ENCODE measurements at places on chromosomes 12 and 14. TPM values are rescaled to one million over a fixed set of nuclear protein-coding genes. Genes with fewer than 3 reads are reported as not detected.

GRCh38 chr14:24892497-24893051 is 157.4 kb downstream of the STXBP6 start:
- DNase-seq: no peak

- no peak for DNase-seq
Observed at GRCh38 chr12:87085286-87085685, 829.1 kb upstream of the MGAT4C start.

C12orf42 gene
- 0.14 TPM for polyA plus RNA-seq

- no peak for DNase-seq
Observed at GRCh38 chr14:82180139-82180538, 646.5 kb upstream of the SEL1L start.

DNA sequence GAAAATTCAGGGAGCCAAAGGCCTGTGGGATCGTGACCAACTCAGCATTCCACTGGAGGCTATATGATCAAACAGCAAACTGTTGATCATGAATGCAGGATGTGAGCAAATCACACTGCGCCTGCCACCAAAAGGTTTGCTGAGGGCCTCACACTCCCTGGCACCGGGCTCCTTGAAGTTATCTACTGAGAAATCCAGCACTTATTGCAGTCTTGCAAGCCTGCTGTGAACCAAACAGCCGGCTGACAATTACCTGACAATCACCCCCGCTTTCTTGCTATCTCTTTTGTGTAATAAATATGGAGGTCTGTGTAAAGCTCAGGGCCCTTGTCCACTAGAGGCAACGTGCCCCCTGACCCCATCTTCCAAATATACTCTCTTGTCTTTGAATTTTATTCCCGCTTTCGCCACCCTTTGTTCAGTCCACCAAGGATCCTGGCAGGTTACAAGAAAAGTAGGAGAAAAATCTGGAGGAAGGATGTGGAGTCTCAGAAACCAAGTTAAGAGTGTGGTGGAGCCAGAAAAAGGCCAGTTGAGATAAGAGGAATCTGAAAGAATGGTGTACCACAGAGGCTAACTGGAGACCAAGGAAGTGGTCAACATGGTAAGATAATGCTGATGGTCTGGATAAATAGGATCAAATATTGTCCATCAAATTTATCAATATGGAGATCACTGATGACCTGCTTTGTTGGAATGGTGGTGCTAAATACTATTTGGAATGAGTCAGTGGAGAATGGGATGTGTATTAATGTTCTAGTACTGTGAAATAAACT is 229.2 kb downstream of the ALX1 start:
- no peak for DNase-seq

- no peak for DNase-seq
Observed at GRCh38 chr14:75661499-75661814, 411 bp downstream of the TTLL5 start.

DNA sequence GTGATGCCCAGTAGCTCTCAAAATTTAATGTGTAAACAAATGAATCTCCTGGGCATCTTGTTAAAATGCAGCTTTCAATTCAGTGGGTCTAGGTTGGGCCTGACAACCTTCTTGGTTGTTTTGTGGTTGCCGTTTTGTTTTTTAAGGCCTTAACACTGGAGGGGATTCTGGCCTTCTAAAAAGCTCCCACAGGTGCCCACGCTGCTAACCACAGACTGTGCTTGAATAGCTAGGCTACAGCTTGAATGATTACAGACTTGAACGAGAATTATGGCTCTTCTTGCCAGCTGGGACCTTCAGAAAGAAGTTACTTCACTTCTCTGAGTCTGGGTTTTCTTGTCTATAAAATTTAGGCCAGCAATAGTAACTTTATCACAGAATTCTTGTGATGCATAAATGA is 1.3 kb upstream of the FLVCR2 start:
- no peak for DNase-seq

GRCh38 chr14:92380131-92380530 is 57.2 kb downstream of the SLC24A4 start:
- DNase-seq: no peak

GRCh38 chr12:130677957-130678558 is 38.0 kb downstream of the RIMBP2 start:
- no peak for DNase-seq

- peak; percentile 93 for DNase-seq
Observed at GRCh38 chr12:124939421-124940142, 25.1 kb upstream of the UBC start.

- DNase-seq: no peak
Observed at GRCh38 chr14:90519262-90519920, 122.6 kb downstream of the CALM1 start.

DNA sequence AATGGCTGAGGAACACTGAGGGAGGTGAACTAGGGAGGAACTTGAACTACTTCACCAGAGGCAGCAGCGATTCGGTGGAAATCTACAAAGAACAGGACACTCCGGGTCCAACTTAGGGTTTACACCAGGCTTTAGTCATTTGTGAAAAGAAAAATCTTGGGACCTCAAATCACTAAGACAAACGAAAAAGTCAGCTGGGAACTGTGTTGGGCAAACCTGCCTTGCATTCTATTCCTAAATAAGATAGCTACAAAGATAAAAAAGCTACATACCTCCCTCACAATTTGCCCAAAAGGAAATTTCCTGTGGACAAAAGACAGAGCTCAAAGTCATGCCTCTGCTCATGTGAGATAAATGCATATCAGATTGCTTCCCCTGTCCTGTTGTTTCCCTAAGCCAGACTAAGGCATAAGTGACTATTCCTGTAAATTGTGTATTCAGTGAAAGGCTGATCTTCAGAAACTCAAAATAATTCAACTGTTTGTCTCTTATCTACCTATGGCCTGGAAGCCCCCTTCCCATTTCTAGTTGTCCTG is 106.6 kb downstream of the APAF1 start:
- DNase-seq: no peak

DNA sequence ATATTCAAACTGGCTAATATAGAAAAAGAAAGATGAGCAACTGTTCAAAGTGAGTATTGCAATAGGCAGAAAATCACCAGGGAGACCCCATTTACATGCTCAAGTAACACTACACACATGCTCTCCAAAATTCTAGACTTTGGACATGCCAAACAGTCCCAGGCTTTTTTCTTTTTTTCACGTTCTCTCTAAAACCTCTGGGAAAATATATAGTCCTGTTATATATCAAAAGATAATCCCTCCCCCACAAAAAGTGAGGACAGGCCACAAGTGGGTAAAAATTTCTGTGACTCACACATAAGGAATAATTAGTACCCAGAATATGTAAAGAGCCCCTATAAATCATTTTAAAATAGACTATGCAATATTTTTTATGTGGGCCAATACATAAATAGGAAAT is 55.2 kb downstream of the EFCAB11 start:
- DNase-seq: no peak

GRCh38 chr12:97061171-97061570 is 154.1 kb downstream of the NEDD1 start:
- no peak for DNase-seq

- no peak for DNase-seq
Observed at GRCh38 chr12:126093908-126094307, 1028.7 kb downstream of the AACS start.

DNA sequence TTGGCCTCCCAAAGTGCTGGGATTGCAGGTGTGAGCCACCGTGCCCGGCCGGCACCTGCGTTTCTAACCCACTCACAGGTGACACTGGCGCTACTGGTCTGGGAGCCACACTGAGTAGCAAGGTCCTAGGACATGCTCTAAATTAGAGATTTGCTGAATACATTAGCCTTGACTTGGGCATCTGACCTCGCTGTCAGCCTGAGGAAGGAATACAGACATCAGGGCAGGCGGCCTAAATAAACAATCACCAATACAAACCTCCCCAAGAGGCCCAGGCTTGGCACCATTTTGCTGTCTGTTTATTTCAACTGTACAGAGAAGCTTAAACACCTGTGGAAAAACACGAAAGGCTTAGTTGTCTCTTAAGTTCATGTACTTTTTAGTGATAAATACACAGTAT is 27.5 kb downstream of the P2RX4 start:
- no peak for DNase-seq

DNA sequence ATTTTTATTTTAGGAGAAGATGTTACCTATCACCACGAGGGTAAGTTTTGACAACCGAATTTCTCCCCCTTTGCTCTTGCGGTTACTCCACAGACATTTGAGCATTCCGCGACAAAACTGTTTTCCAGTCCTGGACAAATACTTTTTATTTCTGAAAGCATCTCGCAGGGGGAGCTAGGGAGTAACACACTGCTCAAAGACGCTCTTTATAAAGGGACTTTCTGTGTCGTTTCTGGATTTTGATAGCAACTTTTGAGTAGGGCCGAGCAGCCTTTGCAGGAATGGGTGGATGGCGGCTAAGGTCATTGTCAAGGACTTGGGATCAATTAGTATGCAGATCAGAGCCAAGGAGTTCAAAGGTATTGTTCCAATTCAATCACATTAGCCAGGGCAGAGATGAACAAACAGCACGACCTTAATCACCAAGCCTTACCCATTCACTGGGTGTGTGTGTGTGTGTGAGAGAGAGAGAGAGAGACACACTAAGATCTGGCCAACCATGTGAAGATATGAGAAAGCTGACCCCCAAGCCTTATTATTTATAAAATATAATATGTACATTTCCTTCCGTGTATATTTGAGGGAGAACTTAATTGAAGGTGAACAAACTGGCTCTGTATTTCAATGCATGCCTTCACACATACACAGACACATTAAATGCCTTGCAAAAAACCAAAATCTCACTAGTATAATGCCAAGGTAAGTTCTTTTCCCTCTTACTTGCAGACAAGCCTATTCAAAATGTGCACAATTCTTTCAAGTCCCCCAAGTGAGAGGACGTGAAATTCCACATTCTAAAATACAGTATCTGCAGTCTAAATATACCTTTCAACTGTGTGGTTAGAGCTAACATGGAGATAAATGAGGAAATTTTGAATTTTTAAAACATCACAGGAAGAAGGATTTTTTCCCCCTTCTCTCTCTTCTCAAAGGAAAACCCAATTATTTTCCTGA is 613.8 kb downstream of the VRK1 start:
- DNase-seq: no peak

GRCh38 chr14:23559010-23559925 is 3.2 kb downstream of the THTPA start:
- DNase-seq: peak; percentile 75

TM9SF1 gene
- polyA plus RNA-seq: 46.9 TPM

ACRBP gene
- polyA plus RNA-seq: 0.80 TPM

- no peak for DNase-seq
Observed at GRCh38 chr14:59332727-59333126, 132.5 kb downstream of the GPR135 start.

DNA sequence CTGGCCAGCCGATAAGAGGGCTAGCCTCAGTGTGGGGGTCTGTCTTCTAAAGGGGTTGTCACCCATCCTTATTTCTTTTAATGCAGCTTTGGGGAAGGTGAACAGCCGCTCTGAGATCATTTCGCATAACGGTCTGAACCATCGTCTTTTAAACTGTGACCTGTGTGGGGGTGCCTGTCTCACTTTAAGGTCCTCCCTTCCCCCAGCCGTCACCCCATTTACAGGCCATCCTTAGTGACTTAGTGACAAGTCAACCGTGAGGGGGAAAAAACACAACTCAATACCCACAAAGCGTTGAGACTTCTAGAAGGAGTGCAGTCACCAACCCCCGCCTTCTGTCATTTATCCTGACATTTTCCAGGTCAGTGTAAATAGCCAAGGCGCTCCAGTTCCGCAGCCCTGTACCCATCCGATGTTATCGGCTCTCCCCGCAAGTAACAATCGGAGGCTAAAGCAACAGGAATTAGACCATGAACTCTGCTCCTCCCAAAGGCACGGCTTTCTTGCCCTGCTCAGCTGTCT is 505 bp upstream of the DENND5B start:
- DNase-seq: no peak

DNA sequence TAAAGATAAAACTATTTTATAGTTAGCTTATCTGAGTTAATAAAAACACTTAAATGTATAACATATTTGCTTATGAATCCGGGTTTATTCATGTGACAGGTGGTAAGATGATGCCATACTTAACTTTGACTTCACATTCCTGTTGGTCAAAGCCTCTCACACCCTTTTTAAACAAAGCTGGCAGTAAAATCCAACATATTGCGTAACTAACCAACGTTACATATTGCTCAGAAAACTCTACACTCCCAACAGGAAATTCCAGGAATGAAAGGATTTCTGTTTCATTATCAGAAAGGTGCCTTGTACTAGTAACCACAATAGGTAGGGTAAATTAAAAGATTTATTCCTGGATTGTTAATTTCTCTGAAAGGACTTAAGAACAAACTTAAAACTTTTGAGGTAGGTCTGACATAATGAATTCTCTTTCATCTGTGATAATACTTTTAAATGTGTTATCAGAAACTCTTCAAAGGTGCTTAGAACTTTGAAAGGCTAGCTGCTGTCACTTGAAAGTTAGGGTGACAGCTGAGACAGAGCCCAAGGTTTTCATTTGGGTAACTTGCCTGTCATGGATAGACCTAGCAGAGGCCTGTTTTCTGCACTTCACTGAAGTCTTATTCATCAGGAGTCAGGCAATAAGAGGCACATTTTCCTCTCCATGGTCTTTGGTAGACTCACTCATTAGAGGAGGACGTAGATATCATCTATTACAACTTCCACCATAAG is 23.8 kb upstream of the CATSPERB start:
- DNase-seq: no peak

PPP2R5E gene
- 6.0 TPM for polyA plus RNA-seq

ZDHHC22 gene
- not detected for polyA plus RNA-seq

Data from liver (tissue), 10 donors.